ENCODE measurements at places on chromosomes 7 and 10.

GRCh38 chr10:65571011-65571570 is 1354.7 kb upstream of the LRRTM3 start:
- no peak for DNase-seq

GRCh38 chr7:155961241-155962190 is 149.3 kb upstream of the SHH start:
- DNase-seq: peak; percentile 31

GRCh38 chr10:5887029-5887428 is 2.7 kb downstream of the ANKRD16 start:
- no peak for DNase-seq

DNA sequence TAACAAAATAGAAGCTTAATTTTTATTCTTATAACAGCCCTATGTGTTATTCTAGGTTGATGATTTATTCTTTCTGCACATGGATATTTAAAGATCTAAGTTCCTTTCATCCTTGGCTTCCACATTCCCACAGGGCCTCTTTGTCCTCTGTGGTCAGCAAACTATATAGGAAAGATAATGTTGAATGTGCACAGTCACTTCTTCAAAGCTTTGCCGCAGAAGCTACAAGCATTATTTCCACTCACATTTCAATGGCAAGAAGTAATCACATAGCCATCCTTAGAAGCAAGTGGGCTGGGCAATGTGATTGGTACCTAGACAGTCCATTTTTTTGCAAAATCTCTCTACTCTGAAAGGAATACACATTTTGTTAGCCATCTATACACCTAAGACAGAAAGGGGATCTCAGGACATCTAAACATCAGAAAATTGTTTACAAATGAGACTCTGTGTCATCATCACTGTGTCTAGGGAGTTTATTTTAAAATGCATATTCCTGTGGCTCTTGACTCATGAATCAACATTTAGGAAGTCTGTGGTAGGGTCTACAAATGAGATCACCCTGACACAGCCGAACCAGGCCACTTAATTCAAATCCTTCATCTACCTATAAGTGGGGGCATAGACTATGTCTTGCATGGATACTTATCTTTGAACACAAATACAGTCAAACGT is 1060.5 kb downstream of the XPNPEP1 start:
- DNase-seq: no peak

Measured in activated T-cell treated with anti-CD3 and anti-CD28 coated beads, Interleukin-2, amount 50 U/mL, for 72 hours (primary cell).